ENCODE measurements at places on chromosomes 7 and 10.
A peak's percentile ranks its signal among the peaks of the same experiment; 100 is the strongest.

GRCh38 chr7:636396-636795, 90.1 kb upstream of the DNAAF5 start:
- DNase-seq: no peak

DNA sequence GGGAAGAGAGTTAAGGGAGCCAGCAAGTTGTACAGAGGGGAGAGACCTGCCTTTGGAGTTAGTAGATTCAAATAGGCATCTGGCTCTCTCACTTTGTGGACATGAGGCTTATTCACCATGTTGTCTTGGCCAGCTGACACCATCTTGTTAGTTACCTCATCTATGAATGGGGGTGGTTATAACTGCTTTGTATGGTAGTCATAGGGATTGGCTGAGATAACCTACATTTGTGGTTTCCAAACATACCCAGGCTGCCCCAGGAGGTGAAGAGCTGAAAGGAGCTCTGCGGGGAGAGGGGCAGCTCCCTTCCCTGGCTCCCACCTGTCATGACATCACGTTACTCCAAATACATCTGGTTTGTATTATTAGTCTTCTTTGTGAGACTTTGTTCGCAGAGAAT, 393.3 kb upstream of the AUTS2 start:
- DNase-seq: no peak

DNA sequence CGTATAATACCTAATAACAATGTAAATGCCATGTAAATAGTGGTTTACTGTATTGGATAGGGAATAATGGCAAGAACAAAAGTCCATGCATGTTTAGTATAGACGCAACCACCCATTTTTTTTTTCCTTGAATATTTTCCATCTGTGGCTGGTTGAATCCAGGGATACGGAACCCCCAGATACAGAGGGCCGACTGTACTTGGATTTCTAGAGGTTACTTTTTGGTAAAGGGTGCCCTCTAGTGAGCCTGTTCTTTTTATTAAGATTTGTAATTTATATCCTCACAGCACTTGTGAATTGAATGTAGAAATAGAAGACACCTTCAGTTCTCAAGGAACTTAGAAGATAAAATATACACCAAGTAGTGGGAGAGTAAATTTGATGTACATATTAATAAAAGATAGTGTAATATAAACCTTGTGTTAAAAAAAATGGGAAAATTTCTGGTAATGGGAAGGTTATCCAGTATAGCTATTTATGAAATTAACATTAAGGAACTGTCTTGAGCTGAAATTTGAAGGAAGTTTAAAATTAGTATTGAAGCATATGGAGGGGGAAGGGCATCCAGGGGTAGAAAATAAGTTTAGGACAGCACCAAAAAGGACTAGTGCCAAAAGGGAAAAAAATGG, 32.0 kb downstream of the EXOC6 start:
- DNase-seq: peak; percentile 36

GRCh38 chr7:96285579-96285978, 36.3 kb downstream of the SLC25A13 start:
- no peak for DNase-seq

GRCh38 chr10:11858093-11858492, 34.9 kb downstream of the PROSER2 start:
- no peak for DNase-seq

- DNase-seq: no peak
Observed at GRCh38 chr7:130966246-130967009, 232.4 kb upstream of the KLF14 start.

GRCh38 chr10:117603726-117604125, 61.2 kb downstream of the EMX2 start:
- no peak for DNase-seq

DNA sequence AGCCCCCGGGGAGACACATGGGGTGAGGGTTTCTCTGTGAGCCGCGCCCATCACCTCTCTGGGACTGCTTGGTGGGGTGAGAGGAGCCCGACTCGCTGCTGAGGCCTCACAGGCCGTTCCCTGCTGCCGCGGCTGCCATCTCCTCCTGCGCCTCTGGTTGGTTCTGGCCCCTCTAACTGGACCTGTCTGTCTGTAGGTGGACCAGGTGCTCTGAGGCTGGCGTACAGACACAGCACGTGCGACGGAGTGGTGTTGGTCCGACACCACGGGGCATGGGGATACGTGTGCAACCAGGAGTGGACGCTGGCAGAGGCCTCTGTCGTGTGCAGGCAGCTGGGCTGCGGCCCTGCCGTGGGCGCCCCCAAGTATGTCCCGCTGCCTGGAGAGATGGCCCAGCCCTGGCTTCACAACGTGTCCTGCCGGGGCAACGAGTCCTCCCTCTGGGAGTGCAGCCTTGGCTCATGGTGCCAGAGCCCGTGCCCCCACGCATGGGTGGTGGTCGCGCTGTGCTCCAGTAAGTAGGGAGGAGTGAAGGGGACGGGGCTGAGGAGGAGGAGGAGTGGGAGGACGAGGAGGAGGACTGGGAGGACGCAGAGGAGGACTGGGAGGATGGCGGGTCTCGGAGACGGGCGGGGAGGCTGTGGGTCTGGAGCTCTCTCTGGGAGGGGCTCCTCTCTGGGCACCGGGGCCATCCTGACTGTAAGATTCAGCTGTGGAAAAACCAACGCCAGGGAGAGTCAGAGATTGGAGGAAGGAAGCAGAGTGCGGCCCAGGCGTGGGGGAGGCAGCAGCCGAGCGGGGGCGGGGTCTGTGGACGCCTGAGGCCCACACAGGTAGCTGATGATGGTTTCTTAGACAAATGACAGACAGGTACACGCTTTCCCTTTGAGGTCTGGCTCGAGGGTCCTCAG, 2.6 kb downstream of the SCART1 start:
- no peak for DNase-seq

GRCh38 chr10:123470336-123470921, 195.7 kb upstream of the GPR26 start:
- no peak for DNase-seq

- no peak for DNase-seq
Observed at GRCh38 chr7:114970308-114970707, 48.4 kb downstream of the MDFIC start.

DNA sequence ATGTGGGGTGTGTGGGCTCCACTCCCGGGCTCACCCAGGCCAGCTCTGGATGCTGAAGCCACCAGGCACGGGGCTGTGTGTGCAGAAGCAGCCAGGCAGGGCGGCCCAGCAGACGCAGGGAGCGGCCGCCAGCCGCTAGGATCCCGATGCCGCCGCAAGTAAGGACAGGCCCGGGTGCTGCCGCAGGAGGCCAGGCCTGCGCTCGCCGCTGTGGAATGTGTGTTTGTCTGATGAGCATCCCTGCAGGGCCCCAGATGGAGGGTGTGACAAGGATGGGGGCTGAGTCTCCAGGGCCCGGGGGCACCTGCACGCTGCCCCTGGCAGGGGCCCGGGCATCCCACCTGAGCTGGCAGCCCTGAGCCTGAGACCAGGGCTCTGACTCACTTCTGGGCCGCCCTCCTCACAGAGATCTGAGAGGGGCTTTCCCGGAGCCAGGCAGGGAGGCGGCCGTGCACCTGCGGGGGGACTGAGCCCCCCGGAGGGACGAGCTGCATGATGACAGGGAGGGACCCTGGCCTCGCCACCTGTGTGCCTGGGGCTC, 101.5 kb downstream of the FOXL3 start:
- no peak for DNase-seq

DNA sequence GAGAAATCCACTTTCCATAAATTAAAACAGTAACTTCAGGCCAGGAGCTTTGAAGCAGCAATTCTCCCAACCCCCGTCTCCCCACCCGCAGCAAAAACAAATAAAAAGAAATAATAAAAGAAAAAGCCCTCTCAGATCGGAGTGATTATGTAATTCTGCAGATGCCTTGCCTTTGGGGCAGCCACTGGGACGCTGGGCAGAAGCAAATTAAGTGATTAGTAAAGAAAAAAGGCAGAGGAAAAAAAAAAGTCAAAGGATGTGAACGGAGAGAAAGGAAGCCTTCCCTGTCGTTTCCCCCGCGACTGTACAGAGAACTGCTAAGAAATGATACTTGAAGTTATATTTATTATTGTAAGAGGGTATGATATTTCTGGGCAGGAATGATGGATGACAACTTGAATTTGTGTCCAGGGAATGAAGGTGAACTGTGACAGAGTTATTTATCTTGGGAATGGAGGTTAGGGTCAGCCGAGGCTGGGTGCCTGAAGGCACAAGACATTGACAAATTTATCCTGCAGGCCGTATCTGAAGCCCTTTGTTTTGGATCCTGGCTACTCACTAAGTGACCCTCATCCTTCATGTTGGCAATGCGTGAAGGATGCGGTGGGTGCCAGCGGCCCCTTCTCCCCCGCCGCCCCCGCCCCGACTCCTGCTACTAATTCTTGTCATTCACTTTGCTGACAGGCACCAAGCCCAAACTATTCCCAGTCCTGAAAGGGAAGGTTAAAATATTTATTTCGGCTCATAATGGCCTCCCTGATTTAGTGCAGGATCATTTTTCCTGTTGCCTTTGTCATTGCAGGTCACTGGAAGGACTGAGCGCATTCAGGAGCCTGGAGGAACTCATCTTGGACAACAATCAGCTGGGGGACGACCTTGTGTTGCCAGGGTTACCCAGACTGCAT, 604.0 kb downstream of the LRMDA start:
- DNase-seq: no peak

- DNase-seq: no peak
Observed at GRCh38 chr10:19902456-19902855, 86.2 kb downstream of the PLXDC2 start.

DNA sequence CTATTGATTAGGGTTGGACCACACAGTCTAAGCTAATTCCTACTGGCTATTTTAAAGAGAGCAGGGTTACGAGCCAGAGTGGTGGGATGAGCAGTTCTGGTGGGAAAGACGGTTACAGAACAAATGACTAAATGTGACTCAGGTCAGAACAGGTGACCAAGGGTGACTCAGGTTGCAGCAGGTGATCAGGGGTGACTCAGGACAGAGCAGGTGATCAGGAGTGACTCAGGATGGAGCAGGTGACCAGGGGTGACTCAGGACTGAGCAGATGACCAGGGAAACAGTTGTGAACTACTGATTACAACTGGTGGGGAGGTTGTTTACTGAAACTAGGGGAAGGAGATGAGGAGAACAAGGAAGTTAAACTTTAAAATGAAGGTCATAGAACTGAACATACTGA, 366.3 kb downstream of the ABCA13 start:
- DNase-seq: no peak

GRCh38 chr7:94231305-94231704, 163.4 kb upstream of the COL1A2 start:
- no peak for DNase-seq

GRCh38 chr10:122162671-122163173, 108.4 kb upstream of the BTBD16 start:
- no peak for DNase-seq

DNA sequence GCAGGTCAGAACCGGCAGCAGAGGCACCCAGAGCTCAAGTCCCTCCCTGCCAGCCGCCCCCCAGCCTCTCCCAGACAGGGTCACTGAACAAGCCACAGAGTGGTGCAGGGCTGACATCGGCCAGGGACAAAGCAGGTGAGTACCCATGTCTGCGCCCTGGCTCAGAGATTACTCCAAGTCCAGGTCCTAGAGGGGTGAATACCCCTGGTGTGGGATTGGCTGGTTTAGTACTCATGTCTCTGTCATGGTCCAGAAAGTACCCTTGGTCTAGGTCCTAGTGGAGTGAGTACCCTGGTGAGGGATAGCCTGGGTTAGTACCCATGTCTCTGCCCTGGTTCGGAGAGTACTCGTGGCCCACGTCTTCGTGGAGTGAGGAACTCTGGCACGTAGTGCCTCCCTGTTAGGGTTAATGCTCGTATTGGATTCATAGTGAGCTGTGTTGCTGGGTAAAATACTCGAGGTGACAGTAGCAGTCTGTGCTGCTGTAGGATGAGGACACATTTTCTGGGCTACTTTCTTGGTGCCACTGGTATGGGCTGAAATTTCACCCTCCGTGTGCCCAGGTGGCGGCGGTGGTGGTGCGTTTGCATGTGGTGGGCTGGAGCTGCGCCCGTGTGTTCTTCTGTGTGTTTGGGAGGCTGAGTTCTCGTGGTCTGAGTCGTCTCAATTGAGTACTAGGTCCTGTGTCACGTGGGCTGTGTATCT, 25.5 kb upstream of the KNDC1 start:
- DNase-seq: no peak

- DNase-seq: no peak
Observed at GRCh38 chr7:84204655-84205054, 10.1 kb upstream of the SEMA3A start.

- DNase-seq: no peak
Observed at GRCh38 chr7:90621125-90621746, 25.1 kb downstream of the CDK14 start.

DNA sequence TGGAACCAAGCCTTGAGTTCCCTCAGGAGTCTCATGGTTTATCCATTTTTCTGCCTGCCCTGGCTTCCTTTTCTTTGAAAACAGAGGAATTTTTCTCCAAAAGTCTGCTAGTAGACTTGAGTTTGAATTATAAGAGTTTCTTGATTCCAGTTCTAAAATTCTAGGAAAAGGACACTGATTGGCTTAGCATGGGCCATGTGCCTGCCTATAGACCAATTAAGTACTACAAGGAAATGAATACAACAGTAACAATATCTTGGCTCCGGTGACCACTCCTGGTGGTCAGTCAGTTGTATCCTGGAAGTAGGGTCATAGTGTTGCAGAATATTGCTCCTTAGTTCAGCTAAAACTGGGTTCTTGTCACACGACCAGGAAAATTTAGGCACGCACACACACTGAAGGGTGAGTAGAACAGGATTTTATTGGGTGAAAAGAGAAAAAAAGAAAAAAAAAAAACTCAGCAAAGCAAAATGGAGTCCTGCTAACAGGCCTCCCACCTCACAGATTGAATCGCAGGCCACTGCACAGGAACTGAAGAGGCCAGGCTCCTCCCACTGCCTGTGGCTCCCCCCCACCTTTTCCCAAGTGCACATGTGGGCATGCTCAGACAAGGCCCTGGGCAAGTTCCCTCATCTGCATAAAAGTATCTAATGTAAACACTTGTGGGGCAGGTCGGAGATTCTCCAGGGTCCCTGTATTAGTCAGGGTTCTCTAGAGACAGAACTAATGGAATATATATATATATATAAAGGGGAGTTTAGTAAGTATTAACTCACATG, 155.1 kb downstream of the LYZL1 start:
- DNase-seq: no peak

- no peak for DNase-seq
Observed at GRCh38 chr10:51090190-51090589, 15.9 kb downstream of the PRKG1 start.

GRCh38 chr7:45185028-45185863, 27.7 kb downstream of the RAMP3 start:
- no peak for DNase-seq
